ENCODE measurements at places on chromosomes 5 and 9.

DNA sequence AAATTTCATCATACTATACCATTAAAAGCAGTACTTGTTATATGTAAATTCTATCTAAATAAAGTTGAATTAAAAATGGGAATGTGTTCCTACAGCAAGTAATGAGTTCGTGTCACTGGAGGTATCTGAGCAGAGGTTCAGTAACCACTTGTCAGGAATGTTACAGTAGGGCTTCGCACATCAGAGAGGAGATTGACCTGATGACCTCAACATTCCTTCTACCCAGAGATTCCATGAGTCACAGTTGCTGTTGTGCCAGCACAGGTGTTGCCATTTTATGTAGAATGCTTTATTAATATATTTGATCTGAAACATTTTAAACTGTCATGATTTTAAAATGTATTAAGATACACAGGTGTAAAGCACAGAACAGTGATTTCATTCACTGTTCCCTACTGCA, 60.3 kb downstream of the STX17 start:
- no peak overlapping the region for H3K27ac ChIP-seq
- peaks cover 4% of the 10 kb centered on the region for H3K36me3 ChIP-seq
- no peak overlapping the region for H3K4me3 ChIP-seq
- H3K27me3 ChIP-seq: no peaks in the 10 kb centered on the region

DNA sequence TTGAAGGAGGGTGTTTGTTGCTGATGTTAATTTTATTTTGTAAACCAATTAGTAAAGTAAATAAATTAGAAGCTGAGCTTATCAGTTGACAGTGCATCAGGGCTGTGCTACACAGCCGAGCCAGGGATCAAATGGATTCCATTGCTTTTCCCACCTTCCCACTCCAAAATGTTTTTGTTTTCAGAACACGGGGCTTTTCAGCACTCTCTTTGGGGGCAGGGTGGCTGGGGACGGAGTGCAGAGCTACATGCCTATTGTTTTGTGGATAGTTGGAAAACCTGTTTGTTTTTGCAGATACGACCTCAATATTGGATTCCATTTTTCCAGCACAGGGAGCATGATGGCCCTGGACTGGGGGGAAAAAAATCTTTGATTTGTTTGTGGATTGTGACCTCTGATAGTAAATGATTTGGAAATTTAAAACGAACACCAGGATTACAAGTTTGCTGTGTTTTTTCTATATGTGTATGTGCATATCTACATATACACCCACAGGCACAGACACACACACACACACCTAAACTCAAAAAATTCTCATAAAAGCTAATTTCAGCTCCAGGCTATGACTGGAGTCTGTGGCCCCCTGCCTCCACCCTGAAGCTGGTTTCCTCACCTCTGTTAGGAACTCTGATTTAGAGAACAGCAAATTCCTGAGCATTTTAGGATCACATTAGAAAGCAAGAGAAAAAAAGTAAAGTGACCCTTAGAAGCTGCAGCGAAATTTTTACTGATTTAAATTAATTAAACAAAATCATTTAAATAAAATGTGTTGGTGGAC, 371.7 kb upstream of the IRX2 start:
- no peak overlapping the region for H3K27ac ChIP-seq
- H3K4me3 ChIP-seq: no peak overlapping the region
- H3K27me3 ChIP-seq: no peaks in the 10 kb centered on the region
- no peaks in the 10 kb centered on the region for H3K4me1 ChIP-seq
- no peak for DNase-seq

DNA sequence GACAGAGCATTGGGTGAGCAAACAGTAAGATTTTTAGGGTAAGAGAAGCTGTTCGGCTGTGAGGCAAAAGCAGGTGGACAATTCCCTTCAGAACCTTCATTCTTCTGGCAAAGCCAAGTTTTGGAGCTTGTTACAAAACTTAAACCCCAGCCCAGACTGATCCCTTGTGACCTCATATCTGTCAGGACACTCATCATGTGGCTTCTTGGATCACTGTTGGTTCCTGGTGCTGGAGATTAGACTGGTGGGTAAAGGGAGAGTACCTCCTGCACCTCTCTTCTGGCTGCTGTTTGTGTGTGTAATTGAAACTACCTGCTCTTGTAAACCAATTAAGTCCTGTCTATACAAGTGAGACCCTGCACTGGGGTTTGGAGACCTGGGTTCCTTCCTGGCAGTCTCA, 21.0 kb downstream of the LARP1 start:
- no peak overlapping the region for H3K4me3 ChIP-seq
- H3K4me1 ChIP-seq: peaks cover 71% of the 10 kb centered on the region
- H3K36me3 ChIP-seq: no peaks in the 10 kb centered on the region
- no peaks in the 10 kb centered on the region for H3K27me3 ChIP-seq
- no peak for DNase-seq
- H3K27ac ChIP-seq: no peak overlapping the region

DNA sequence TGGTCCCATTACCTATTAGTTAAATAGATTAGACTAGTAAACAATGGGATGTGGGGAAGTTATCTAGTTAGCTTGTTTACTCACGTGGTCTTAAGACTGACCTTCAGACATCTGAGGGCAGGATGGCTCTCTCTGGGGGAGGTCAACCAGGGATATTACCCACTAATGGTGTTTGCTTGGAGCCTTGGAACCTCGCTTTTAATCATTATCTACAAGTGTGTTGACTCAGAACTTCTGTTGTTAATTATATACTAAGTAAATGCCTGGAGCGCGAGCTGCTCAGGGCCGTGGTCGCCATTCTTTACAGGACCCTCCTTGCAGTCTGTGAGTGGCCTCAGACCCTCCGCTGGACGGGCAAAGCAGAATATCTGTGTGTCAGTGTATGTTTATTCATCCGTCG, 48.5 kb upstream of the ZNF354A start:
- H3K4me3 ChIP-seq: no peak overlapping the region
- no peaks in the 10 kb centered on the region for H3K27me3 ChIP-seq
- no peaks in the 10 kb centered on the region for H3K36me3 ChIP-seq
- DNase-seq: no peak
- H3K27ac ChIP-seq: no peak overlapping the region
- H3K4me1 ChIP-seq: no peaks in the 10 kb centered on the region

DNA sequence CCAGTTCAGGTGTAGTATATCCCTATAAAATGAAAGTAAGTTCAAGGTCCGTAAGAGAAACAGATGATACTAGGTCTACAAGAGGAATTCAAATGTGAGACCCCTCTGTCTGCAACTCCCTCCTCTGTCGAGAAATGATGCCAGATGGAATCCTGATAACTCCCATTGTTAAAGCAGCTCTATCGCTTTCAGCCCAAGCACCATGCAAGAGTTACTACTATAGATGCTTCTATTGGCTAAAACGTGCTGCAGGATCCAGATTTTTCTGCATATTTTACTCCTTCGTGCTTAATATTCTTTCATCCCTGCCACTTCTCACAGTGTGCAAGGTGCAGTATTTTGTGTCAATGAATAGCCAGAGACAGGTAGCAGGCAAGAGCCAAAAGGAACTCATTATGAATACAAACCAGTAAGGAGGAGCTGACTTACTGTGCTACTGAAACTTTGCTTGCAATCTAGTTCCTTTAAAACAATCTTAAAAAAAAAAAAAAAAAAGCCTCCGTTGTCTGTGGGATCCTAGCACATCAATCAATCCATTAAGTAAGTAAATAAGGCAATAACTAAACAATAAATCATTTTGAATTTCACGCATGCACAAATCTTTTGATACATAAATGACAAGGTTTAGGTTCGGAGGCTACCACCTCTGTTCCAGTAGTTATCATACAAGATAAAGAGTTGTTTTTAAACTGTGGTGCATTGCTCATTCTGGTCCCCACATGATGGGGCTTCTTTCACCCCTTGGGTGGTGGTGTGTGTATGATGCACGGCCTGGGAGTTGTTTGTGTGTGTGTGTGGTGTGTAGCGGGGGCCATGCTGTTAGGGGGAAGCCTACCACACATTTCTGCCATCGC, 151.1 kb upstream of the MPDZ start:
- no peaks in the 10 kb centered on the region for H3K4me1 ChIP-seq
- no peak for DNase-seq
- no peaks in the 10 kb centered on the region for H3K36me3 ChIP-seq
- no peaks in the 10 kb centered on the region for H3K27me3 ChIP-seq
- H3K4me3 ChIP-seq: no peak overlapping the region

DNA sequence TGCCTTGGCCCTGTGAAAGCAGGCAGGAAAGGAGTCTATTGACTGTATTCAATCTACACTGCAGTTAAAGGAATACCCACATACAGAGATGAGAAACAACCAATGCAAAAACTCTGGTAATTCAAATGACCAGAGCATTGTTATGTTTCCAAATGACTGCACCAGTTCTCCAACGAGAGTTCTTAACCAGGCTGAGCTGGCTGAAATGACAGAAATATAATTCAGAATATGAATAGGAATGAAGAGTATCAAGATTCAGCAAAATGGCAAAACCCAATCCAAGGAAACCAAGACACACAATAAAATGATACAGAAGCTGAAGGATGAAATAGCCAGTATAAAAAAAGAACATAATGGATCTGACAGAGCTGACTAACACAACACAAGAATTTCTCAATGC, 119.1 kb downstream of the HTR4 start:
- H3K27ac ChIP-seq: no peak overlapping the region
- no peaks in the 10 kb centered on the region for H3K4me1 ChIP-seq
- H3K27me3 ChIP-seq: no peaks in the 10 kb centered on the region
- no peak overlapping the region for H3K4me3 ChIP-seq
- DNase-seq: no peak

DNA sequence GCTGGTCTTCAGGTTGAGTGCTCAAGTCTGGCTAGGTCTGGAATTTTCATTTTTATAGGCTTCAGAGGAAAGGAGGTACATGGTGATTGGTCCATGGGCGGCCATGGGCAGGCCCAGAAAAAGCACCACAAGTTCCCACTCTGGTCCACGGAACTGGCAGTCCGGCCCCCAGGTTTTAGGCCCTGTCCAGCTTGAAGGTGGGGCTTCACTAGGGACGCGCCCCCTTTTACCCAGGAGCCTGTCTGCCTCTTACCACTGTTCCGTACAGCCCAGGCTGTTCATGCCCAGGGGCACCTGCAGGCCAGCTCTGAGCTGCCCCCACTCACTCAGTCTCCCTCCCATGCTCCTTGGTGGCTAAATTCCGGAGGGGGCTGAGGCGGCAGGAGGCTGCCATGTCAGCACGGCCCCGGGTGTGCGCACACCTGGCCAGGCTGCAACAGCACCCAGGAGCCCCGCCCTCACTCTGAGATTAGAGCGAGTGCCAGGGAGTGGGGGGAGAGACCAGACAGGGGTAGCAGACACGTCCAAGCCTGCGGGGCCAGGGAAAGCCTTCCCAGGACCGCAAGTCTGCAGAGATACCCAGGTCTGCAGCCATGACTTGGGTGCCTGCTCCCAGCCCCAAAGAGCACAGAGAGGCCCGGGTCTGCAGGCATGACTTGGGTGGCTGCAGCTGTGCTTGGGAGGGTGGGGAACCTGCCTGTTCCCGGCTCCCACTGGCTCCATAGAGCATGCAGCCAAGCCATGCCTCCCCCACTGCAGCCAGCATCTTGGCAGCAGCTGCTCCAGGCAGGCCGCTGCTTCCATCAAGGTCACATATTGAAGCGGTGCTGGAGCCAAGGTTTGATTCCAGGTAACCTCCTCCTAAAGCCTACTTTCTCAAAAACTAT, 390.2 kb upstream of the SGCD start:
- H3K36me3 ChIP-seq: no peaks in the 10 kb centered on the region
- no peak overlapping the region for H3K4me3 ChIP-seq

DNA sequence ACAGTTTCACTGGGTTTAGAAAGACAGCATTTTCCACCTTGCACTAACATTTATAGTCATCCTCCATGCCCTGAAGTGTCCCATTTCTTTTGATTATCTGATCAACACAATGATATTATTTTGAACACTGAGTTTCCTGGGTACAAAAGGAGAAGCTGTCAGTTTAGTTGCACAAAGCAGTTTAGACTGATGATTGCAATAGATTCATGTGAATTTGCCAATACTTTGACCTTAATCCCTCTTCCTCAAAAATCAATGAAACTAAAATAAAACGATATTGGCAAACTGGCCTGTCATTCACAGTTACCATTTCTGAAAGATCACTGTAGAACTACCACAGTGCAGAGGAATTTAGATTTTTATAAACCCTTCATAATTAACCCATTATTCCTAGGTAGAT, 34.2 kb upstream of the RASGRF2 start:
- no peaks in the 10 kb centered on the region for H3K4me1 ChIP-seq
- no peaks in the 10 kb centered on the region for H3K27me3 ChIP-seq
- no peak overlapping the region for H3K27ac ChIP-seq
- H3K36me3 ChIP-seq: no peaks in the 10 kb centered on the region

- no peaks in the 10 kb centered on the region for H3K36me3 ChIP-seq
- no peak overlapping the region for H3K4me3 ChIP-seq
- no peaks in the 10 kb centered on the region for H3K4me1 ChIP-seq
- no peak overlapping the region for H3K27ac ChIP-seq
- DNase-seq: peak; percentile 40
These were observed 40.3 kb upstream of the NAA35 start for GRCh38 chr9:85900504-85901201.

DNA sequence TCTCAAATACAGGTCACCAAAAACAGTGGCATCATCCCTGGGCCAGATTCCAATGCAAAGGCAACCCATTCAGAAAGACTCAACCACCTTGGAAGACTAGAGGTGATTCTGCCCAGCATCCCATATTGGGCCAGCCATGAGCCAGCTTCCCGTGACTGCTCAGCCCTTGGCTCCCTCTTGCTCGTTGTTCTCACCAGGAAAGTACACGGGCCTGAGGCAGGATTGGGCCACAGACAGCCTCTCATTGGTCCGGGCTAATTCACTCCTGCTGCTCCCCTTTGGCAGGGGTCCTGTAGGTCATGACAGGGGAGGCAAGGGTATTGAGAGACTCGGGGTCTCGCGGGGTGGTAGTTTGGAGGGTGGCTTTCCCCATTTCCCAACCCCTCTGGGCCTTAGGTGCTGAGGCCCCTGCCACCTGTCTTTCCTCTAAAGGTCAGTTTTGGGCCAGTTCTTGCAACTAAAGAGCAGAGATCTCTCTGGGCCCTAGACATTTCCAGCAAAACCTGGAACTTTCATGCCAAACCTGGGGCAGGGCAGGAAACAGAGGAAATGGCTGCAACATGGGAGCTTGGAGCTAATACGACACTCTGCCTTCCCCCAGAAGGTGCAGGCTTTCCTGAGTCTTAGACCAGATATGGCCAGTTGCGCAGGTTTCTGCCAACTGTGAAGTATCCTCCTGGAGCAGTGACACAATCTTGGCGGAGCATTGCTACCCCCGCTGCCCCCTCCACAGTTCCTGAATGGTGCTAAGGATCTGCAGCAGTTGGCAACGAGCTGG, 22.0 kb upstream of the FGFR4 start:
- no peaks in the 10 kb centered on the region for H3K27me3 ChIP-seq
- H3K4me3 ChIP-seq: no peak overlapping the region
- DNase-seq: no peak

GRCh38 chr5:151384106-151384505, 36.7 kb upstream of the SLC36A2 start:
- no peaks in the 10 kb centered on the region for H3K4me1 ChIP-seq
- no peak overlapping the region for H3K4me3 ChIP-seq
- H3K36me3 ChIP-seq: no peaks in the 10 kb centered on the region
- H3K27me3 ChIP-seq: no peaks in the 10 kb centered on the region

DNA sequence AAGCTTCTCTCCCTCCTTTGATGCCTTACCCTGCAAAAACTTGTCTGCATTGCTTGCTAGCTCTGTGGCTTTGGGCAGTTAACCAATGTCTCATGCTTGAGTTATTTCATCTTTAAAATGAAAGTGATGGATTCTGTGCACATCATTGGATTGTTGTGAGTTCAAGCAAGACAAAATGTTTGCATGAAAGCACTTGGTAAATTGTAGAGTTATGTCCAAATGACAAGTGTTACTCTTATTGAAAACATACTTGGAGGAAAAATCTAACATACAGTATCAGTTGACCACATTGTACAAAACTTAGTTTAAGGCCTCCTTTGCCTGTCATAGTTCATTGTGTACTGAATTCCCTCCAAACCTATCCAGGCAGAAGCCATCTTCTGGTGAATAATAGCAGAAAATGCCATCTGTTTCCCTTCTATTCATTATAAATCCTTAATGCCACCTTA, 30.0 kb downstream of the TGFBR1 start:
- peak; percentile 64 for DNase-seq
- no peak overlapping the region for H3K27ac ChIP-seq
- H3K4me3 ChIP-seq: peak overlapping the region; percentile 22
- H3K27me3 ChIP-seq: no peaks in the 10 kb centered on the region
- H3K4me1 ChIP-seq: peaks cover 59% of the 10 kb centered on the region
